Neural crest cell (in vitro differentiated cells): ENCODE measurements at places on chromosomes 2 and 18.

DNA sequence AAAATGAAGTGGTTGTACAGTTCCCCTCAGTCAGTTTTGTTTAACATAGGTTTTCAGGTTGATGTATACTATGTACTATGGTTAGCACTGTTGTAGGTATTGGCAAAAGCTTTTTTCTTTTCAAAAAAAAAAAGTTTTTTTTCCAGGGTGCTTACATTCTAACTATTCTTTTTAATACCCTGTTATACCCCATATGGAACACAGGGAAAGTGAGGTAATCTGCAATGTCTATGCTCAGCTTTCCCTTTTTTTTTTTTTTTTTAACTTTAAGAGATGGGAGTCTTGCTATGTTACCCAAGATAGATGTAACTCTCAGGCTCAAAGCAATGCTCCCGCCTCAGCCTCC lies 590 bp upstream of the CCDC138 start:
- DNase-seq: no peak

DNA sequence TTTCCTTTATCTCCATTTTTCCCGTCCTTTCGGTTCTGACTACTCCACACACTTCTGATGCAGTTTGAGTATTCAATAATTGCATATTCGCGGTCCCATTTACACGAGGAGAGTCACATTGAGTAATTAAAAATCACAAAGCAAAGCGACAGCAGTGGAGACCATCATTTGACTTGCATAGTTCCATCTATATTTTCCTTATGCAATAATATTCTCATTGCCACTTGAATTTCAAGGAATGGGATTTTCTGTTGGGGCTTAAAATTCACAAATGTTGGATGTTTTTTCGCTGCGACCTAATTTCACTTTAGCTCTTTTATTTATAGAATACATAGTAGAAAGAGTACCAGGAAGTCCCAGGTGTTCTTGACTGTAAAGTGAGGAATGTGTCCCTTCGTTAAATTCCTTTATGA lies 186.8 kb downstream of the ZEB2 start:
- no peak for DNase-seq

DNA sequence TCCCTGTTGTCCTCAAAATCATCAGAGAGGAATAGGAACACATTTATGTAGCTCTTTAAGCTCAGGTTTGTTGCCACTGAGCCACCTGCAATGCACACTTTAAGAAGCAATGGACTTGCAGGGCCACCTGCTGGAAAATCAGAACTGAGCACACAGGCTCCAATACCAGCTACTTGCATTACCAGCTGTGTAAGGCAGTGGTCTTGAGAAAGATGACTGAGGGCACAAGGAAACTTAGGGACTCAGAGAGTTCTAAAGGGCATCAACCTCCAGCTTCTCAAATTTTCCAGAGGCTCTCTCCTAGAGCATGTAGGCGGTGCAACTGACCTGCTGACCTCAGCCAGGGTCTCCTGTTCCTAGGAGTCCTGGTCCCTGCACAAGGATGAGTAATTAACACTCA lies 2.5 kb upstream of the CNDP2 start:
- no peak for DNase-seq

GRCh38 chr2:17599617-17600016 lies 59.1 kb downstream of the VSNL1 start:
- DNase-seq: no peak

- no peak for DNase-seq
Observed at GRCh38 chr2:237865623-237866041, 6.2 kb downstream of the RAMP1 start.

DNA sequence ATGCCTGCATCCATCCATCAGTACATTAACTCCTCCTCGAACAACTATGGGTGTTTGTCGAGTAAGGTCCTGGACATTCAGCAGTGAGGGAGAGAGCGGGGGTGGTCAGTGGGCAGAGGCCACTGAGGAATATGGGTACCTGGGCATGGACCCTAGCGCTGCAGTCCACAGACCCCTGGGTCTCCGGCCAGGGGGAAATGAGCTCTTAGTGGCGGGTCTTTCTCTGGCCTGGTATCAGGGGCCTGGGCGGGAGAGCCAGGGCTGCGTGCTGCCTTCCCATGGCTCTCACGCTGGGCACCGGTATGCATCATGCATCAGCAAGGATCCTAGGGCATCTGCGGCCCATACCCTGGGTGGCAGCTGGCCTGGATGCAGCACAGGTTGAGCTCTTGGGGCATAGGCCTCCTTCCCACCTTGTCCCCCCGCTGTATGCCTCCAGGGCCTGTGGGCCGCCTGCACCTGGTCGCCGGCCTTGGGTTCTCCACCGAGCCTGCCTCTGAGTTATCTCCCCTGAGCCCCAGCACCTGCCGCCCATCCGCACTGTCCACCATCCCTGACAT lies 1.3 kb upstream of the MOCOS start:
- no peak for DNase-seq

GRCh38 chr2:15650616-15651366 lies 59.1 kb downstream of the DDX1 start:
- no peak for DNase-seq

- no peak for DNase-seq
Observed at GRCh38 chr18:2845172-2845571, 1.6 kb upstream of the EMILIN2 start.

DNA sequence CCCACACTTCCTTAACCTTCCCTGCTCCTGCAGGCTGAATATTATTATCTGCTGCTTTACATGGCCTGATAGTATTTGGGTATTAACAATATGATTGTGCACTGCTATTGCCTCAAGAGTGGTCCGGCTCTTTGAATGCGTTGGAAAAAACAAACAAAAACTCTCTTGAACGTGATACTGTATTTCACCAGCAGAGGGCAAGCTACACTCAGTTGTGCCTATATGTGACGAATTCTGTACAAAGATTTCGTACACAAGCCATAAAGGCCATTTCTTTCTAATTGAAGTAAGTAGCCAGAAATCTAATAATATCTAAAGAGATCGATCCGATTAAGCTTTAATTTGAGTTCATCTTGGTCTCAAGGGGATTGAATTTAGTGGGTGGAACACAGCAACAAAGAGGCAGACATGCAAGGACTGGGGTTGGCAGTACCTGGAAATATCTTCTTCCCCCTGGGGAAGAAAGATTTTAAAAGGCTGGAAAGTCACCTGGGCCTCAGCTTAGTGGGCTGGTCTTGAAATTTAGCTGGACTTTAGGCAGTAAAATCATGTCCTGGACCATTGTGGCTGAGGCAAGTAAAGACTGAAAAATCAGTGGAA lies 49.3 kb upstream of the RAB6D start:
- DNase-seq: peak; percentile 45

GRCh38 chr2:241885291-241885945 lies 15.9 kb downstream of the RTP5 start:
- DNase-seq: no peak

GRCh38 chr2:240293557-240294461 lies 141.7 kb upstream of the GPC1 start:
- DNase-seq: no peak

- no peak for DNase-seq
Observed at GRCh38 chr2:12861344-12861930, 144.7 kb downstream of the TRIB2 start.

GRCh38 chr2:152573168-152573567 lies 144.1 kb downstream of the PRPF40A start:
- DNase-seq: no peak

DNA sequence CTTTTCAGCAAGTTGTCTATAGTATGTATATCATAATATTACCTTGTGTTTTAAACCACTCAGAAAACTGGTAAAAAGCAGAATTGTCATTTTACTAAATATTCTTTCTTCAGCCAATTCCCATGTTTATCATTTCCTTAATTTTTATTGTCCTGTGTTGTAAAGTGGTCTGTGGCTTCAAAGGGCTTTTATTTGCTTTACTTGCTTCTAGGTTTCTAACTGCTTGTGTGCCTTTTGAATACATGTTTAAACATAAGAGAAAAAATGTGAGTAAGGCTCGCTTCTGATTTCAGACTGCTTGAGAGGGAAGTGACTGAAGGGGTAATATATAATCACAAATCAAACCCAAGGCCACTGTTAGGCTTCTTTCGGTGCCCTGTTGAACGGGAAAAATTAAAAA lies 407.5 kb upstream of the NRP2 start:
- no peak for DNase-seq

GRCh38 chr18:5424903-5425664 lies 118.7 kb downstream of the EPB41L3 start:
- no peak for DNase-seq

DNA sequence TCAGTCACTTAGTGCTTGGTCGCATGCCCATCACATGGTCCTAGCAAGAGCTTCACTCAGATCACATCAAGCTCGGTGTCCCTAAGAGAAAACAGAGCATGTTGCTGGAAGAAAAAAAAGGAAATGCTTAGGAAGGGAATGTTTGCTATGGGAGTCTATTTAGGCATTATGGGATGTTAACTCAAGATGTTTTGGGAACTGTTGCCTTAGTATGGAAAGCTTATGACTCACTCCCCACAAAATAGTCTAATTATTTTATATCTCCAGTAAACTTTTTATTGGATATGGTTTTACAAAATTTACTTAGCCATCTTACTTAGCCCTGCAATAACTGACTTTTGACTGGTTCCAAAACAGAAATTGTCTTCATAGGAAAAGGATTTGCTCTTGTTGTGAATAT lies 439.5 kb upstream of the ZEB2 start:
- DNase-seq: no peak

- no peak for DNase-seq
Observed at GRCh38 chr2:45505138-45505537, 105.9 kb downstream of the SRBD1 start.

DNA sequence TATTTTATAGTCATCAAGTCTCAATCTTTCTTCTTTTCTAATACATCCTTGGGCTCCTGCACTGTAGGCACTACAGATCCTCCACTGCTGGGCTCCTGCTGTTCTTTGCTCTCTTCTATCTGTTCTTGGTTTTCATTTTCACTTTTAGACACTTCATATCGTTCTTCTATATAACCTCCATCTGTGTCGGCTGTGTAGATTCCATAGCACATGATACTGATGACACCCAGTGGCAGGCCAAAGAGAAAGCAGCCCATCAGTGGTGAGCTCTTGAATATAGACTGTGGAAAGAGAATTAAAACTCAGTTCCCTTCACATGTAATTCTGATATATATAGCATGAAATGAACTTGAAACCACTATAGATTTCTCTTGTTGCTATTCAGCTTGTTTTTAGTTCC lies 38.0 kb downstream of the TMX3 start:
- no peak for DNase-seq

- DNase-seq: no peak
Observed at GRCh38 chr18:72336786-72337185, 207.4 kb downstream of the CBLN2 start.

DNA sequence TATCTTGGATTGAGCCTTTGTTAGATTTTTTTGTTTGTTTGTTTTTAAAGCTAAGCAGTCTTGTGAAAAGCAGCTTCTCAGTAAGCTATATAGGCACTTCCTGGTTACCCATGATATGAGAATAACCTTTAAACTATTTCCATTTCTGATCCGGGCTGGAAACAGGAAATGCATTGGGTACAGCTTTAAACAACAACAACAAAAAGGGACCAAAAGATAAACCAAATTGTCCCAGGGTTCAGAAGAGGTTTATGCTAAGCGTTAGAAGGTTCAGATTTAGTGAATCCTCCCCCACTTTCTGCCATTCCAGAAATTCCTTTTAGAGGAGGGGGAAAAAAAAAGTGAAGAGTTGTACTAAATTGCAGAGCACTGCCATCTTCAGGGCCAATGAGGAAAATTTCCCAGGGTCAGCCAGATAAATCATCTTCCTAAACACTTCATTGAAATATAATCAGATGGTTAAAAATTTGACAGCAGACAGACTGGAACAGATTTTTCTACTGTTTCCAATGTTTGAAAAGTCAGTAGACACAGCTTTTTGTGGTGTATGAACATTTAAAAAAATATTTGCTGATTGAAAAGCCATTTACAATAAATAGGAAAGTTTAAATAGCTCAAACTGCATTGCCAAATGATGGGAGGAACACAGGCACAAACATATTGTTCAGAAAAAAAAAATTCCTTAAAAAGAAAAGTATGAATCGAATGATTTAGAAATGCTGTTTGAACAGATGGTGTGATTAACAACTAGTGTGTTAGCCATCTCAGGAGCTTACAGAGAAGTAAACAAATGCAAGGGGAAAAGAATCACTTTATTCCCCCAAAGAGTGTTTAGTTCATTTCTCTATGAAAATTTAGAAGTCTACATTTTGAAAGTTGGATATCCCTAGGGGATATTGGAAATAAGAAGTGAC lies 189.9 kb upstream of the TANK start:
- peak; percentile 21 for DNase-seq

GRCh38 chr2:120265006-120265405 lies 12.4 kb downstream of the RALB start:
- no peak for DNase-seq

DNA sequence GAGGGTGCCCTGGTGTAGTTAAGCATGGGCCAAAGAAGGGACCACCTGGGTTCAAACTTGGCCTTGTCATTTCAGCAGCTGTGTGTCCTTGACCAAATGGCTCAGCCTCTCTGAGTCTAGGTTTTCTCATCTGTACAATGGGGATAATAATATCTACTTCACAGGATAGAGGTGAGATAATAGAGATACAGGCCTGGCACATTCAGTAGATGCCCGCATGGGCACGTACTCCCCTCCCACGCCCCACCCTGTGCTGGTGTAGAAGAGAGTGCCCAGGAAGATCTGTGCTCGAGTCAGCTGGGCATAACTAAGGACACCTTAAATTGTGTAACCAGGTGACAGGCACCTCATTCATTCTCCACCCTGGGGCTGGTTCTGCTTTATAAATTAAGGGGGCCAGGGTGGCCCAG lies 8.4 kb upstream of the TMEM185B start:
- DNase-seq: no peak

DNA sequence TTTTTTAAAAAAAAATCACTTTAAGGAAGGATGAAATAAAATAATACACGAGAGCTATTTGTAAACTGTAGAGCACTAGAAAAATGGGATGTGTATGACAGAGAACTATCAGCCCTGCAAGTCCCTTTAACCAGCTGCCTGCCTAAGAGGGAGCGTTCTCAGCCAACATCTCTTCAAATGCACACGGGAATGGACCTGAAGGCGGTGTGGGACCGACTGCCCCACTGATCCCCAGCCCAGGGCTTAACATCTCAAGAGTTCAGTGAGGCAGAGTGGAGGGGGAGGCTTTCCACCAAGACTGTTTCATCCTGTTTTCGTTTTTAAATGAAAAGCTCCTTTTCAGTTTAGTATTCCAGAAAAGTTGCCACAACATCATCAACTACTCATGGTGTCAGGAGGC lies 2.2 kb downstream of the INPP4A start:
- DNase-seq: no peak

GRCh38 chr2:142984657-142985056 lies 107.2 kb downstream of the KYNU start:
- no peak for DNase-seq
